ENCODE measurements at places on chromosomes 16 and 17.

GRCh38 chr17:82418001-82418986, at the start of the genes HEXD and OGFOD3:
TSS of gene HEXD (plus strand) at chr17:82418347. CDS start at chr17:82419800, 1,453 bp downstream.
TSS of gene OGFOD3 (minus strand) at chr17:82418586. CDS start at chr17:82418485, 101 bp downstream.
- peak; percentile 80 for DNase-seq

DNA sequence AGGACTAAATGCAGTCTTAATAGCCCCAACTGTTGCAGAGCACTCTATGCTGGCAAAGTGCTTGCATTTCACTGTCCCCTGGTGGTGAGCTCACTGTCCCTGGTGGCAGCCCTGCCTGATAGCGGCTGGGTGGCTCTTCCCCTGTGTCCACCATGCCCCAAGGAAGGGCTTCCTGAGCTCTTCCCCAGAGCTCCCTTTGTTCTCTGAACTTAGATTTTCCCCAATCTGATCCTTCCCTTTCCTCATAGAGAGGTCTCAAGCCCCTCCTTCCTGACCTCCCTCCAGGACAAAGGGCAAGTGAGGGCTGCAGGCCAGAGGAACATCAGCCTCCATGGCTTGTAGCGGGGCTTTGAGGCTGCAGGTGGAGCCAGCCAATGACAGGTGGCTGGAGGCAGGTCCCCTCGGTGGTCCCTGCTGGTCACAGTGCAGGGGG, 17.0 kb downstream of the BEAN1 start:
- DNase-seq = no peak

DNA sequence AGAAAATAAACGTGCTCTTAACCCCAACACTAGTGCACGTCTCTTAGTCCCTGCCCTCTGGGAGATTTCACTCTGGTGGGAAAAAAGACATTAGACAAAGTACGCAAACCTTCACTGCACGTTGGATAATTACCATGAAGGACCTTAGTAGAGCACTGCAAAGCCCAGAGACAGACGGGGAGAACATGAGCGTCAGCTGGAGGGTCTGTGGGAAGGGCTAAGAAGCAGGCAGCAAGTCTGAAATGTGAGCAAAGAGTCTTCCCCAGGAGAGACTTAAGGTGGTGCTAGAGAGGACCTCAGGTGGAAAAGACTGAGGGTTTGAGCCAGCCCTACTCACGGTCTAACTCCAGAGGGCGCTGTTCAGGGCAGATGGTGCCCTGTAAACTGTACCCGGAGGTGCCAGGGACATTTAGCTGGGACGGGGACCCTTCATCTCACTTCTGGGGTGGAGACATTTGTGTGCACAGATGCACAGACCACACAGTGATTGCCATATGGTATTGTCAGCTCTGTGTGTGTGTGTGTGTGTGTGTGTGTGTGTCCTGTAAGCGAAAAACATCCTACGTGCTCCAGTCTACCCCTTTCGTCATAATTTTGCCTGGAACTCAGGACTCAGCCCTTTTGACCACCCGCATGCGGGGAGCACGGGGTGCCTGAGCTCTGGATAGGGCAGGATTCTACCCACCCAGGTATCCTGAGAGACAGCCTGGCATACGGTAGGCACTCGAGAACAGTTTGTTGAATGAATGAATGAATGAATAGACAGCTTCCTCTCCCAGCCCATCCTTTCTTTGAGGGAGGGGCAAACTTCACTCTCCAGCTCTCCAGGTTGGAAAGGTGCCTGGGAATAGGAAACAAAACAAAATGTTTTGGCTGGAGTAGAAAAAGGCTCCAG, 10.1 kb upstream of the STAC2 start:
- peak; percentile 50 for DNase-seq

DNA sequence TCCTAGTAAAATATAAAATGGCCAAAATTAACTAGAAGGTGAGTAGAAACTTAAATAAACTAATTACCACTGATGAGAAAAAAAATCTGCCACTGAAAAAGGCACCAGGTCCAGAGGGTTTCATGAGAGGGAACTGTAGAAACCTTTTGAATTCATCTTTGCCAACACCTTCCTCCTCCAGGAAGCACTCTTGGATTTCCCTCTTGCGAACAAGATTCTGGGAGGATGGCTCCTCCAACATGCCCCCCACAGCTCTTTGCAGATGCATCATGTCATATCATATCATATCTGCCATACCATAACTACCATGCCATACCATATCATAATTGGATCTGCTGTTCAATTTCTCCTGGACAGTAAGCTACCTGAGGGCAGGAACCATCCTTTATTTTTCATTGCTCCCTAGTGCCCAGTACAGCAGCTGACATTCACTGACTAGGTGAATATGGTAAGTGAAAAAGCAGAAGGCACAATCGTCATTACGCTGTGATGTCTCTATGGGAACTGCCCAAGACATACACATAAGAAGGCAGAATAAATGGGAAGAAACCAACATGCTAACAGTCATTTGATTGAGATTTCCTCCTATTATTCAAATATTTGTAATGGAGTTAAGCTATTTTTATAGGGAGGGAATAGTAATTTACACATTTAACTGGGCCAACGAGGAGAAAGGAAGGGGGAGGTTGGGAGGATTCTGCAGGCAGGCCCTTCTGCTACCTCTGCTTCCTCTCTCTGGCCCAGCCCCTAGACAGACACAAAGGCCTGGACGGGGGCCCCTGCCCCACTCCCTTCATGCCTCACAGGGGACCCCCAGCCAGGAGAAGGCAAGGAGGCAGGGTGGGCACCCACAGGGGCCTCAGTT, 110.1 kb upstream of the SMURF2 start:
- DNase-seq = no peak

DNA sequence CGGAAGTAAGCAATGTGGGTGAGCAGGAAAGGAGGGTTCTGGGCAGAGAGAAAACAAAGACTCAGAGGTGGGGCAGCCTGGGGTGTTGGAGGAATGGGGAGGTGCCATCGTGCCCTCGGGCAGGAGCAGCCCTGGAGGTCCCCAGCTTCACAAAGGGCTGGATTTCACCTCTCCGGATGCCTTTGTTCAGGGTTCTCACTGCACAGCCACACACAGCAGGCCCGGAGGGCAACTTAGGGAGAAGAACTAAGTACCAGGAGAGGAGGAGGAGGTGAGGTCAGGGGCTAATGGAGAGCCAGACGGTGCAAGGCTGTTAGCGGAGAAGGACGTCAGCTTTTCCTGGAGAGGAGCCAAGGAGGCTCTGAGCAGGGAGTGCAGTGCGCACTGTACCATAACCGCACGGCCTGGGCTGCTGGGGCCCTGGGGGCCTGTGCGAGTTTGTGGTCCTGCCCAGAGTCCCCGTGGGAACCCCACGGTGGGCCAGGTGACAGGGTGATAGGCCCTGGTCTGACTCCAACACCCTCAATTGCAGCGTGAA, 9.3 kb downstream of the ARRB2 start:
- no peak for DNase-seq

DNA sequence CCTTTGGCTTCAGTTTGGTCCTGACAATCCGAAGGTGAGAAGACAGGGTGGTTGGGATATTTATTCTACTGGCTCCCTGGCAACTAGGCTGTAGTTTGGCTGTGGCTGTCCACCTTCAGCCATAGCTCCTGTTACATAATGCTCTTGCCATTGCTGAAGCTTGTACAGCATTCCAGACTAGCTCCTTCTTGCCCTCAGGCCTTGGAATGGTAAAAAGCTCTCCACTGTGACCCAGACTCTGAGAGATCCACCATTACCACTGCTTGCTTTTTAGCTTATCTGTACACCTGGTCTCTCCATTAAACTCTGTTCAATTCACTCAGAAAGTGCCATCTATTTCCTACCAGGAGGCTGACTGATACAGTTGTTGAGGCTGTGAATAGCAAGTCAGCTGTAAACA, 231.8 kb upstream of the MON1B start:
- no peak for DNase-seq

DNA sequence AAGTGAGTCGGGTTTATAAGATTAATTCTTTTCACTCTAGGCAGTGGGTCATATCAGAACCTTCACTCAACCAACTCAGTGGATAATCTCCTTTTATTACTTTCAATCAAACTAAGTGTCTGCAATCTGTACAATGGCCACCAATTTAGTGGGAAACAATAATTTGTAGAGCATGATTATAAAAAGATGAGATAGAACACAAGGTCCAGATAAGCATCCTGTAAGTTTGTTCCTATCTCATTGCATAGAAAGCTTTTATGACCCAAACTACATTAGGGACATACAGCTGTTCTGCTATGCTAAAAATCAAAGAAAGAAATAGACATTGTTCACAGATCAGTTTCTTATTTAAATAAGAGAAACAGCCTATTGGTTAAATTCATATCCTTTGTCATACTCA, 341.4 kb upstream of the PSMD7 start:
- no peak for DNase-seq

- DNase-seq = no peak
Observed at GRCh38 chr16:3672571-3673041, 18.1 kb downstream of the DNASE1 start.

DNA sequence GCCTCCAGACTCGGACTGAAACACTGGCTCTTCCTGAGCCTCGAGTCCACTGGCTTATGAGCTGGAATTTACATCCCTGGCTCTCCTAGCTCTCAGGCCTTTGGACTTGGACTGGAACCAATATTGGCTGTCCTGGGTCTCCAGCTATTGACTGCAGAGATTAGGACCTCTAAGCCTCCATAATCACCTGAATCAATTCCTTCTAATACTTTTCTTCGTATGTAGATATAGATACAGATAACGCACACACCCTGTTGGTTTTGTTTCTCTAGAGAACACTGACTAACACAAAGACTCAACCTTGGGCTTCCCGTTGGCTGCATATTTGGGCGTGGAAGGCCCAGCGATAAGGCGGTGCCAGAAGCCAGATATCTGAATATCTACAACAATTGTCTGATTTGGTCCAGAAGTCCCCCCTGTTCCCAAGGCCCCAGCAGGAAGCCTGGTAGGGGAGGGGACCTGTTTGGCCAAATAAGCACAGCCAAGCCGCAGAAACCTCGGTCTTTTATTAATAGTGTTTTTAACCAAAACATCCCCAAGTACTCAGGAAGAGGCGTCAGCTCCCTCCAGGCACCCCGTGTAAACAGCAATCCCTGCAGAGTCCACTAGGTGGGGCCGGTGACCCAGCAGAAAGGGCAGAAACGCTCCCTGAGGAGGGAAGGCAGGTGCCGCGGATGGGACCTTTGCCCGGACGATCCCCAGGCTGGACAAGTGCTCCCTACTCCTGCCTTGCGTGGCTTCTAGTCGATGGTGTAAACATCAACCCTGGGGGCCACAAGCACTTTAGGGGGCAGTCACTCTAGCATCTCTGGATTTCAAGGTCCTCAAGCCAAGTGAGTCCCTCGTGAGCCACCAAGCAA, 57.0 kb downstream of the ABR start:
- peak; percentile 91 for DNase-seq

GRCh38 chr16:56709443-56710040, 20.4 kb upstream of the NUP93 start:
- DNase-seq = no peak

GRCh38 chr17:9897372-9897968, 7.6 kb downstream of the RCVRN start:
- no peak for DNase-seq

- no peak for DNase-seq
Observed at GRCh38 chr16:57637424-57637823, 9.0 kb downstream of the ADGRG1 start.

DNA sequence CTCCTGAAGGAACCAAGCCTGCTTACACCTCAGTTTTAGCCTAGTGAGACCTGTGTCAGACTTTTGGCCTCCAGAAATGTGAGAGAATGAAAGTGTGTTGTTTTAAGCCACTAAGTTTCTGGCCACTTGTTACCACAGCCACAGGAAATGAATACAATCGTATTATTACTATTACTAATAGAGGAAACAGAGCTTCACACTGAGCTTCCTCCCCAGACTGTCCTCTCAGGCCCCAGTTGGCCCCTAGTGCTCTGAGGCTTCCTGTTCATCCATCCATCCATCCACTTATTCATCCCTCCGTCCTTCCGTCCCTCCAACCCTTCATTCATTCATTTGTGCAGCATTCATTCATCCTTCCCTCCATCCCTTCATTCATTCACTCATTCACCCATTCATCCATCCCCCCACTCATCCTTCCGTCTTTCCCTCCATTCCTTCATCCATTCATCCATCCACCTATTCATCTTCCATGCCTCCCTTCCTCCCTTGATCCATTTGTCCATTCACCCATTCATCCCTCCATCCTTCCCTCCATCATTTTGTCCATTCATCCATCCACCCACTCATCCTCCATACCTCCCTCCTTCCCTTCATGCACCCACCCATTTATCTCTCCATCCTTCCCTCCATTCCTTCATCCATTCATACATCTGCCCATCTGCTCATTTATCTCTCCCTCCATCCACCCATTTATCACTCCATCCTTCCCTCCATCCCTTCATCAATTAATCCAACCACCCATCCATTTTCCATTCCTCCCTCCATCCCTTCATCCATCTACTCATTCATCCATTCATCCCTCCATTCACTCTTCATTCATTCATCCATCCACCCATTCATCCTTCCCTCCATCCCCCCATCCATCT, 95.0 kb downstream of the FOXL1 start:
- DNase-seq = no peak

DNA sequence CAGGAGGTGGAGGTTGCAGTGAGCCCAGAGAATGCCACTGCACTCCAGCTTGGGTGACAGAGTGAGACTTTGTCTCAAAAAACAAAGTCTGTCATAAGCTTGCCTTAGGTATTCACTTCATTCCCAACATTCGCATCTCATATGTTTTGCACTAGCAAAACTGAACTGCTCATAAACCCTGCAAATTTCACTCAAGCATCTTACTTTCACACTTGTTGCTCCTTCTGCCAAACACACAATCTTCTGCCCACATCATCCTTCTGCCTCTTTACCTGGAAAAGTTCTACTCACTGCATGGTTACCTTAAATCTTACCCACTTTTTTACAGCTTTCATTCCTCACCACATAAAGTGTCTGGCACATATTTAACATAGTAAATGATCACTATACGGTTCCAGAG, 152.5 kb downstream of the USP22 start:
- DNase-seq = no peak

- no peak for DNase-seq
Observed at GRCh38 chr16:88840600-88841215, 16.0 kb downstream of the GALNS start.

GRCh38 chr16:85055493-85056210, 28.1 kb downstream of the KIAA0513 start:
- peak; percentile 73 for DNase-seq

DNA sequence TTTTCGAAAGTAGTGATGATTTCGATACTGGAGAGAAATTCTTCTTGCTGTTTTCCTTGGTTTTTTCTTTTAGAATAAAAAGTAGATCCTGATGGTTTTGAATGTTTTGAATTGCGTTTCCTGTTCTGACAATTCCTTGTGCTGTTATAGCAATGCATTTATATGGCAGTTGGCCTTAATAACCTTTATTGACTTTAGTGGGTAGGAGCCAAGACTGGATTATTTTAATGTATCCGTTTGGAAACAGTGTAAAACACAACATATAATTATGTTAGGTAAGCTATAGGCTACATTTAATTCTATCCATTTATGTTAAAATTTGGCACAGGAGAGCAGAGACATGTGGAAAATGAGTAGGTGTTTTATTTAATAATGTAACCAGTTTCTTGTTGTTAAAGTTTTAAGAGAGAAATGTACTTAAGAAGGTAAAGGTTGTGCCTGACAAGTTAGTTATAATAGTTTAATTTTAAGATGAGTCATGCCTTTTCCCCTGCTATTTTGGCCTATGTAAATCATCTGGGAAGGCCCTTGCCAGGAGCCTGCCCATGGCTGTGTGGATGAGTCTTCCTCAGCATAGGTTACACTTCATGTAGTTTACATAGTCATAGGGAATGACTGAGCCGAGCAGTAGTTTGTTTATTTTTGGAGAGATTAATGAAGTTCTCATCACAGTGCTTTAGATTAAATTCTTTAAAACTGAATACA, 189.9 kb downstream of the FTO start:
- no peak for DNase-seq

GRCh38 chr17:19719355-19720209, 3.2 kb upstream of the SLC47A2 start:
- DNase-seq = no peak

Data from activated CD4-positive, alpha-beta T cell treated with anti-CD3 and anti-CD28 coated beads, Interleukin-2, amount 50 U/mL, for 48 hours (primary cell).